Activated naive CD4-positive, alpha-beta T cell treated with anti-CD3 and anti-CD28 coated beads, Interleukin-2, amount 10 ng/mL, durations not matched to agents 7 days and 5 days (primary cell): ENCODE measurements at places on chromosomes 5 and 9.

DNA sequence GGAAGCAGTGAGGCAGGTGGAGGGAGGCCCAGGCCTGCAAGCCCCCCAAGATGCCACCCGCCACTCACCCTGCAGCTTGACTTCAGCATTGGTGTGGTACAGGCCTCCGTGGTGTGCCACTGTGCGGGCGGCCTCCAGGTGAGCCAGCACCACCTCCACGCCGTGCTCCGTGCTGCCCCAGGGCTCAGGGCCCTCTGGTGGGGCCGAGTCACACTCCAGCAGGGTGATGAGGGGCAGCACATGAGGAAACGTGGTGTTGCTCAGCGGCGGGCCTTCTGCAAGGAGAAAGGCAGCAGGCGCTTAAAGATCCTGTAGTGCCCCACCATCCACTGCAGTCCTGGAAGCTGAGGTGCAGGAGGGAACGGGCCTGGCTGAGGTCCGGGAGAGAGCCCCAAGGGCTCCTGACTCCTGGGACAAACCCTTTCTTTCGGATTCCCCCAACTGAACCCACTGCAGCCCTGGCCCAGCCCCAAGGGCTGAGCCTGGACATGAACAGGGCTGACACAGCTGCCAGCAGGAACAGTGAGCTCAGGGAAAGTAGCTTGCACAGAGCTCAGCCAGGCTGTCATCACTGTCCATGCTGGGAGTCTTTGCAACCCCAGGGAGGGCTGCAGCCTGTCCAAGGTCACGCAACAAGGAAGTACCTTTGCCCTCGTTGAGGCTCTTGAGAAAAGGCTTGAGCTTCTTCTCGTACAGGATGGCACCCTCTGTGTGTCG, 4.7 kb upstream of the TOR2A start:
- DNase-seq, result no peak

DNA sequence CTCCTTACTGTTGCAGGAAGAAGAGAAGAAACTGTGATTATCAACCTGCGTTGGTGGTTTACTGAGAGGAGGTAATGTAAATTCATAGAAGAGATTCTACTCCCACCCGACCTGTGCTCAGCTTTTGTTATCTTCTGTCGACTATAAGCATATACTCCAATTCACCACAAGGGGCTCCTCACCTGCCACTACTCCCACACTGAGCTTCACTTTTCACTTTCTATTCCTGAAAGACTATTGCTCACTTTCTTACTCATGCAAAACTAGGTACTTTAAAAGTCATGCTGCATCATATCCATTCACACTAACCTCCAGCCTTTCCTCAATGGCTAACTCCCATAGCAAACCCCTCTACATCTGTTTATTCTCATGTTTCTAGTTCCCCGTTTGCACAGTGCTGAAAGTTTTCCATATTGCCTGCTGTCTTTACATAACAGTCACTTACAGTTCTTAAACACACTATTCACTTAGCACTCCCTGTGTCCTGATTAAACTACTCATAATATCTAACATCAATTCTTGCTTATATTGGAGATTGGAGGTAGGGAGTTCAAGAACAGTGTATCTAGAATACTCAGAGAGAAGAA, 1062.6 kb downstream of the NR2F1-AS1 start:
- no peak for DNase-seq

- no peak for DNase-seq
Observed at GRCh38 chr5:139639619-139640380, 8.3 kb upstream of the CXXC5 start.

DNA sequence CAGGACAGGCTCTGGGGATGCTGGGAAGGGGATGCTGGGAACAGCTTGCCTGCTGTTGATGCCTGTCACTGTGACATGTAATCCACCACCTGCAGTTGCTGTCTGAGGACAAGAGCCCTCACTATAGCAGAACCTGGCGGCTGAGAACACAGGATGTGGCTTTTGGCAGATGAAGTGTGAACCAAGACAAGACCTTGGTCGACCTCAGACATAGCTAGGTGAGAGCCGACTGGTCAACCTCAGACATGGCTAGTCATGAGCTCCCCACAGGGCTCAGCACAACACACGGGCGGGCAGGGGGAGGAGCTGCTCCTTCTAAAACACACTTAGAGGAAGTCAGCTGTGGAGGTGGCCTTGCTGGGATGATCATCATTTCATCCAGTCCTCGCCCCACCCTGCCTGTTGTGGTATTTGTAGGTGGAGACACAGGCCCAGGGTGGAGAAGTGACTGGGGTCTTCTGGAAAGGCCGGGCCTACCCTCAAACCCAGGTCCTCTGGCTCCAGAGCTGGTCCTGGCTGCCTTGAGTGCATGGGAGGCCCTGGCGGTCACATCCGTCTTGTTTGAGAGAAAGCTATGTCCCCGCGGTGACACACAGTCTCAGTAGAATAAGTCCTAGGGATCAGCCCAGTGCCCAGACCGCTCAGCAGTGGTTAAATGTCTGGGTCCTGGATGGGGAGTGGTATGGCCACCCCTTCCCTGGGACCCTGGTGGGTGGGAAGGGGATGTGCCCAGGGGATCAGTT, 6.1 kb downstream of the SUSD3 start:
- peak; percentile 95 for DNase-seq

DNA sequence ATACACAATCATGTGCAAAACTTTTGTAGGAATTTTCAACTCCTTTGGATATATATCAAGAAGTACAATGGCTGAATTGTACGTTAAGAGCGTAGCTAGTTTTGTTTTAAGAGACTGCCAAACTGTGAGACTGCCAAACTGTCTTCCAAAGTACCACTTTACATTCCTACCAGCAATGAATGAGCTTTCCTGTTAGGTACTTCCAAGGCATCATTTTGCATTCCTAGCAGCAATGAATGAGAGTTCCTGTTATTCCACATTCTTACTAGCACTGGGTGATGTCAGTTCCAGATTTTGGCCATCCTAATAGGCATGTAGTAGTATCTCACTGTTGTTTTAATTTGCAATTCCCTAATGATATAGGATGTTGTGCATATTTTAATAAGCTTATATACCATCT, 219.3 kb downstream of the KCNN2 start:
- DNase-seq, result no peak

GRCh38 chr5:6545036-6545693, 87.7 kb downstream of the NSUN2 start:
- no peak for DNase-seq

GRCh38 chr5:97096191-97096590, 46.2 kb downstream of the LIX1 start:
- DNase-seq, result no peak

- no peak for DNase-seq
Observed at GRCh38 chr9:121582641-121583040, 68.8 kb upstream of the DAB2IP start.

DNA sequence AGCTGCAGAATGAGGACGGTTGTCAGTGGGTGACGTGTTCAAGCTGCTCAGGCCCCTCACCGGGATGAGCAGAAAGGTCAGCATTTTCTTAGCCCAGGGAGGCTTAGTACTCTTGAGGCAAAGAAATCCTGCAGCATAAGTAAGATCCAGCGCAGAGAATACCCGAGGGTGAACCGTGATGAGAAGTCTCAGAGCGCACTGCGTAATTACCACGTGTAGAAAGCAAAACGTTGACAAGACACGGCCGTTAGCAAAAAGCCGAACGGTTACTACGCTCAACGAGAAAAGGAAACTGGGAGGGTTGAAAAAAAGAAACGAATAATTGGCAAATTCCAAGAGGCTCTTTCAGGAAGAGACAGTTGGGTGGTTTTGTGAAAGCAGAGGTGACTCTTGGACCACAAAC, 104.0 kb downstream of the COL23A1 start:
- DNase-seq, result no peak

- DNase-seq, result no peak
Observed at GRCh38 chr9:123946101-123946821, 16.3 kb upstream of the DENND1A start.

- no peak for DNase-seq
Observed at GRCh38 chr9:69916950-69917349, 96.3 kb downstream of the CFAP95 start.

GRCh38 chr9:12785941-12786340, 11.1 kb downstream of the LURAP1L start:
- DNase-seq, result no peak

GRCh38 chr9:134323741-134324358, 2.4 kb upstream of the RXRA start:
- no peak for DNase-seq

- DNase-seq, result no peak
Observed at GRCh38 chr9:35569206-35569605, 35.9 kb upstream of the TESK1 start.
